ENCODE measurements at places on chromosomes 1 and 21.

- DNase-seq: no peak
Observed at GRCh38 chr21:27369234-27369633, 402.3 kb upstream of the ADAMTS5 start.

DNA sequence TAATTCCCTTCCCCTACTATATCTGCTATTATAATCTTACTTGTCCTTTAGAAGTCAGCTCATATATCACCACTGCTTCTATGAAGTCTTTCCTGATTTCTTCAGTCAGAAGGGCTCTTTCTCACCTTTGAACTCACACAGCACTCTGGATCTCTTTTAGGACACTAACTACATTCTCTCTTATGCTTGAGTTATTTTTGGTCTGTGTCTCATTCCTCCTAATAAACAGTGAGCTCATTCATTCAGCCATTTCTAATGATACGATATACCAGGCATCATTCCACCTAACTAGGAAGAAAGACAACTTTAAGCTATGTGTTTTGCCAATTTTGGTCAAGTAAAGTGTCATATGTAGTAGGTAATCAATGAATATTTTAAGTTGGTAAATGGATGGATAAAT is 1.2 kb upstream of the STYXL2 start:
- DNase-seq: no peak

DNA sequence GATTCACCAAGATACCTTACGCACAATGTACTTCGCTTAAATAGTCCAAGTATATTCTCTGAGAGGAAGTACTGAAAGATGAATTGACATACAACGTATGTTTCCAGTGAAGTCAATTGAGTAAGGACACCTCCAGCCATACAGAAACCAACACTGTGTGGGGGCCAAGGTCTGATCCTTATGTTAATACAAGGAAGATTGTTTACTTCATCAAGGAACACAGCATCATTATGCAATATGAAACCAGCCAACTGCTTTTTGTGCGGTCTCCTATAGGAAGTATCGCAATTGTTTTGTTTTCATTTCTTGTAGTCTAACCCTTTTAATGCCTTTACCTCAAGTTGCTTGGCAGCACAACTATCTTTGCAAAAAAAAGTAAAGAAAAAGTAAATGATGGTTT is 28.2 kb upstream of the TEKT2 start:
- DNase-seq: no peak

DNA sequence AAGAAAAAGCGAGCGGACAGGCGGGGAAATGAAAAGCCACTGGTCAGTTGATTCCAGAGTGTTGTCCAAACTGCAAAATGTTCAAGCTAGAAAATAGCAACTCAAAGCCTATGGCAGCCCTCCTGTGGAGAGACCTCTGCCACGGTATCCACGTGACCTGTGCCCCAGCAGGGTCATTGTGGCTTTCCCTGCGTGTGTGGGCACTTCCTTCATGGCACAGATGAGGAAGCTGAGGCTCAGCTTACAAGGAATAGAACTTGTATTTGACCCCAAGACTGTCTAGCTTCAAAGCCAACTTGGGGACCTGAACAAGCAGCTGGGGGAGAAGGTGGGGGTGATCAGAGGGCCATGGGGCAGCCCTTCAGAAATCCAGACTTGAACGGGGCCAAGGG is 15.6 kb upstream of the PLEKHG5 start:
- peak; percentile 73 for DNase-seq

DNA sequence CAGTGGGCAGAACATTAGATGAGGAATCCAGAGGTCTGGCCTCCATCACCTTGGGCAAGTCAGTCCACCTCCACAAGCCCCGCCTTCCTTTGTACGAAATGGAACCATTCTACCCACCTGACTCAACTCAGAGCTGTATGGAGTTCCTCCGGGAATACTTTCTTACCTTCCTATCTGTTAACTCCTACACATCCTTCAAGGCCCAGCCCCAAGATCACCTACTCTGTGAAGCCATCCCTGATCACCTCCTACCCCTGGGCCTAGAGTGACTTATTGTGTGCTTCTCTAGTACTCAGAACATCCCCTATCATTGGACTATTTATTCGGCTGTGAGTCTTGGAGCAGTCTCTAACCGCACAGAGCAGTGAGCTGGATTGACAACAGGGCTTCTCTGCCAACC is 66.7 kb downstream of the GLIS1 start:
- no peak for DNase-seq

DNA sequence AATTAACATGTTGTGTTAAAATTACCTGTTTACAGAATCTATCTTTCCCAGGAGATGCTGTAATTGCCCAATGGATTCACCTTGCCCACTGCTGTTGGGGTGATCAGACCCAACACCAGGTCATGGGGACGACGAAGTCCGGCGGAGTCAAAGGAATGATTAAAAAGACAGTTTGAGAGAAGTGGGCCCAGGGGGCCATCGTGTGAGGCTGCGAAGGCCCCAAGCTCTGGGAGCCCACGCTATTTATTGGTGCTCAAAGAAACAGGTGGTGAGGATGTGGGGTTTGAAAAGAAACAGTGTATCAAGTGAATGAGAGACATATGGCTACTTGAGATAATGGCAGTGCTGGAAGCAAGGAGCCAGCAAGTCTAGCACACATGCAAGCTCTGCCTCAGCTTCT is 16.3 kb upstream of the L1TD1 start:
- peak; percentile 47 for DNase-seq

- no peak for DNase-seq
Observed at GRCh38 chr1:241308011-241308410, 49.0 kb downstream of the RGS7 start.

DNA sequence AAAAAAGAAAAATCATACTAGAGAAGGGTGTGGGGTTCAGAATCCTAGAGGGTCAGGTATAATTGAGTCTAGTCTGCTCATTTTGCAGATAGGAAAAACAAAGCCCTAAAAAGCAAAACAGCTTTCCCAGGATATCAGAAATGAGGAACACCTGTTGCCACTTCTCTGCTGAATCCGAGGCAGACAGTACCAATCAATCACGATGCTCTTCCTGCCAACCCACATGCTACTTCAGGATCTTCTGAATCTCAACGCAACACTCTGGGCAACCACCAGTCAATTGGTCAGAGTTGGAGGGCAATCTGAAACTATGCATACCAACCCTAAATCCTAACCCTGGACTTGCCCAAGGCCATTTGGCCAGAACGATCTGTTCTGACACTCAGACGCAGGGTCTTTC is 128.3 kb downstream of the EPHB2 start:
- no peak for DNase-seq

- no peak for DNase-seq
Observed at GRCh38 chr1:39109644-39110043, 83.5 kb downstream of the NDUFS5 start.

DNA sequence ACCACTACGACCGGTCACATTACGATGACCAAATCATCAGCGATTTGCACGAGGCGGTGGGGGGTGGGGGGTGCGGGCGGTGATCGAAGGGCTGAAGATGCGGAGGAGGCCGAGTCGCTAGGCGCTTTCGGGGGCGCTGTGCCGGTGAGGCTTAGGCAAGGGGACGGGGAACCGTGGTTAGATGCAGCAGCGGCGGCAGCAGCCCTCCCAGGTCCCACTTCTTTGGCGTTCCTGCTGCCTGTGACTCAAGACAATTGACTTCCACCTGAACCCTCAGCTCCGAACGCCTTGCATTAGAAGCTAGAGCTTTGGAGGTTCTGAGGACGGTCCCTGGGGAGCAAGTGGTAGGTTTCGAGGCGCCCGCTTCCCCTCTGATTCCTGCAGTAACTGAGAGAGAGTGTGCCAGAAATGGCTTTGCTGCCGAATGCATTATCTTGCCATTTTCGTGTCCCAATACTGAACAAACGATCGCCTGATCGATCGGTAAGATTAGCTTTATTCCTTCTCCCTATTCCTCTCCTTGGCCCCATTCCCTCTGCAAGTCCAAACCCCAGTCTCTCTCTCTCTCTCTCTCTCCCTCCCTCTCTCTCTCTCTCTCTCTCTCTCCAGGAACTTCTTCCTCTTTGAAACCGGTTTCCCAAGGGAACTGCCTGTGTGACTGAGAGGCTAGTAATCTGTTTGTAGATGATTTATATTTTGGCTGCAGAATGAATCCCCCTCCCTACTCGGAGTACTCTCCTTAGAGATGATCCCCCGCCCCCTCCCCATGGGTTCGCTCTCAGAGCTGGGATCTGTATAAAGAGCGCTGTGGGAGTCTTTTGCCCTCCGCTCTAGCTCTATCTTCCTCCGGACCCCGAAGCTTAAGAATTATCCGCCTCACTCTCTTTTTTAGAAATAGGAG is 735 bp upstream of the BRINP3 start:
- DNase-seq: no peak

DNA sequence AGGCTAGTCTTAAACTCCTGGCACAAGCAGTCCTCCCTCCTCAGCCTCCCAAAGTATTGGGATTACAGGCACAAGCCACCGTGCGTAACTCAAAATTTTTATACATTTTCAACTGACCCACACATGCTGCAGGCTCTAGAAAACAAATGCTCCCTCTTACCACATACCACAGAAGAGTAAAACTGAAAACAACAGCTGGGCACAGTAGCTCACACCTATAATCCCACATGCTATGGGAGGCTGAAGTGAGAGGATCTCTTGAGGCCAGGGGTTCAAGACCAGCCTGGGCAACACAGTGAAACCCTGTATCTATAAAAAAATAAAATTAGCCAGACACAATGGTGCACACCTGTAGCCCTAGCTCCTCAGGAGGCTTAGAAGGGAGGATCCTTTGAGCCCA is 56.7 kb downstream of the AKT3 start:
- no peak for DNase-seq

DNA sequence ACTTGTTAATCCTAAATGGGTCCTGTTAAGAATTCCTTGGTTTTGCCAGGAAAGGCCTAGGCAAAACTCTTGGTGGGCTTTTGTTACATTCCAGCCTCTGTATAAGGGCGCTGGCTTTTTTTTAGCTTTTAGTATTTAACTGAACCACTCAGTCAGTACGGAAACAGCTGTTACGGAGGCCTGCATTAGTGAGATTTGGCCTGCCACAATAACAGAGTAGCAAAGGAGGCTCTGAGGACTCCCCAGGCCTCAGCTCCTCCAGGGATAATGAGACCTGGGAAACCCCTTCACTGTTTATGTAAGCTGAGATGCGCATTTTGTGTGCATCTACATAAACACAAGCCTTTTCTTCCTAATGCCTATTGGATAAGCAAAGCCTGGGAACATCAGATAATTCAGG is 210.2 kb downstream of the APP start:
- no peak for DNase-seq

Measured in cardiac septum (tissue), 1 donor.